ENCODE measurements at places on chromosomes 7 and 10.

- DNase-seq = no peak
Measured at GRCh38 chr7:155191901-155192478, 105.7 kb upstream of the INSIG1 start.

- no peak for DNase-seq
Measured at GRCh38 chr10:7491949-7492659, 81.3 kb upstream of the SFMBT2 start.

DNA sequence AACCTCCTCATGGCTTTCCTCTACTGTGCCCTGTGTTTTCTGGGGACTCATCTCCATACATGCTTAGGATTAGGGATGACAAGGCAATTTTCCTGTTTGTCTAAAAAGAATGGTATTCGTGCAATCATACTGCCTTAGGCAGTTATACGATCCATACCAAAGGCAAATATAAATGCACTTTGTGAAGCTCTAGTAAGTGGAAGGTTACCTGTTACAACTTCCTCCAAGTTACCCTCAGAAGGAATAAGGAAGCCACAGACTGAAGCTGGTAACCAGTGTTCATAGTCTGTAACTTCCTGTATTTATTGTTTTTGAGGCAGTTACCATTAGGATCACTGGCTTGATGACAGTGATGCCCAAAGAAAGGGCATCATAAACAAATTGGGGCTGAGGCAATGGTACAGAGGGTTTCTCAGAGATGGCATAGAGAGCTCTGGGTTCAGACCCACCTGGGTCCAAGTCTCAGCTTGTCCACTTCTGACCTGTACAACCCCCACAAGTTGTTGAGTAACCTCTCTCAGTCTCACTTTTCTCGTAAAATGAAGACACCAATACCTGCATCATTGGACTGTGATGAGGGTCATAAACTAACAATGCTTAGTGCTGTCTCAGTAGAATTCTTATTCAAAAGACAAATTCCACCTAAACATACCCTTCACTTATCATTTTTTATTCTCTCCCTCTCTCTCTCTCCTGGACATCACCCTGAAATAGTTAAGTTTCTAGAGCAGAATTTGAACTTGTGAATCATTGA lies 138.2 kb downstream of the ELMO1 start:
- no peak for DNase-seq

GRCh38 chr10:33248638-33249037 lies 85.8 kb downstream of the NRP1 start:
- DNase-seq = peak; percentile 10

- DNase-seq = no peak
Measured at GRCh38 chr10:133186416-133187090, 26.5 kb downstream of the KNDC1 start.

- DNase-seq = no peak
Measured at GRCh38 chr10:105973902-105974301, 1190.6 kb downstream of the SORCS1 start.

DNA sequence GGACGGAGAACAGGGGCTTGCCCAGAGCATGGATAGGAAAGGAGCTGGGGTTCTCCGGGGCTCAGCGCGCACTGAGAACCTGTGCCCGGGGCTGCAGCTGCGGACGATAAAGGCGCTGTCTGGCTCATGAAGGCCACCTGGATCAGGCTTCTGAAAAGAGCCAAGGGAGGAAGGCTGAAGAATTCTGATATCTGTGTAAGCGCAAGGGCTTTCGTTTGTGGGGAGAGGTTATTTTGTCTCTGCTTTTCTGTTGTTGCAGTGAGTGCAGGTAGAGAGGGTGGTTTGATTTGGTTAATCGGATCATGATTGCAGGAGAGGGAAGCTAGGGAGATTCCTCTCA lies 250.5 kb downstream of the NSUN6 start:
- DNase-seq = no peak

DNA sequence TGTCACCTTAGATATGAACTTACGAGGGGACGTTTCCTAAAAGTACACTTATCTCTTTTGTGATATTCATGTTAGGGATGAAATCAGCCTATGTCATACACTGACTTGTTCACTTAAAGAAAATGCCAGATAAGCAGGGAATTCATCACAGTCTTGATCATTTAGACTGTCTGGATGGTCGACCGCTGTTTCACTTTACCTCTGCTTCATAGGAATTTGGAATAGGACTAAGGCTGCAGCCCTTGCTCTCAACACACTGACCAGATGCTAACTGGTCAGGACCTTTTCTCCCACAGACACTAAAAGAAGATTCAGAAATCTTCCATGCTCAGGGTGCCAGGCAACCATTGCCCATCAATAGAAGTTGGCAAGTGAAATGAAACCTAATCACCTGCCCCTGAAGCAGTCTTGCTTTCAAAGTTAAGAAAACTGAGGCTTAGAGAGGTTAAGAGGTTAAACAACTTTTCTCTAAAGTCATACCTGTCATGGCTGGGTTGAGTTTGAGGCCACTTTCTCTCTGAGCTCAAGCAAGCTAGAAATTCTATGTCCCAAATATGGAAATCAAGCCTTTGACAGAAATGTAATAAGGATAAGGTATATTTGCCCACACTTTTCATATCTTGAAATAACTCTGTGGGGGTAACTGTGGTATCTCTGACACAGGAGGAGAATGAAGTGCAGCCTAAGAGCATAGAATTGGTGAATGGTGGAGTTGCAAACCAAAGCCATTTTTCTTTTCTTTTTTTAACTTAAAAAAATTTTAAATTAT lies 77.1 kb downstream of the MAP3K8 start:
- no peak for DNase-seq

- DNase-seq = no peak
Measured at GRCh38 chr7:155644971-155645509, 579 bp downstream of the RBM33 start.

- DNase-seq = no peak
Measured at GRCh38 chr7:24213311-24213710, 70.7 kb upstream of the NPY start.

DNA sequence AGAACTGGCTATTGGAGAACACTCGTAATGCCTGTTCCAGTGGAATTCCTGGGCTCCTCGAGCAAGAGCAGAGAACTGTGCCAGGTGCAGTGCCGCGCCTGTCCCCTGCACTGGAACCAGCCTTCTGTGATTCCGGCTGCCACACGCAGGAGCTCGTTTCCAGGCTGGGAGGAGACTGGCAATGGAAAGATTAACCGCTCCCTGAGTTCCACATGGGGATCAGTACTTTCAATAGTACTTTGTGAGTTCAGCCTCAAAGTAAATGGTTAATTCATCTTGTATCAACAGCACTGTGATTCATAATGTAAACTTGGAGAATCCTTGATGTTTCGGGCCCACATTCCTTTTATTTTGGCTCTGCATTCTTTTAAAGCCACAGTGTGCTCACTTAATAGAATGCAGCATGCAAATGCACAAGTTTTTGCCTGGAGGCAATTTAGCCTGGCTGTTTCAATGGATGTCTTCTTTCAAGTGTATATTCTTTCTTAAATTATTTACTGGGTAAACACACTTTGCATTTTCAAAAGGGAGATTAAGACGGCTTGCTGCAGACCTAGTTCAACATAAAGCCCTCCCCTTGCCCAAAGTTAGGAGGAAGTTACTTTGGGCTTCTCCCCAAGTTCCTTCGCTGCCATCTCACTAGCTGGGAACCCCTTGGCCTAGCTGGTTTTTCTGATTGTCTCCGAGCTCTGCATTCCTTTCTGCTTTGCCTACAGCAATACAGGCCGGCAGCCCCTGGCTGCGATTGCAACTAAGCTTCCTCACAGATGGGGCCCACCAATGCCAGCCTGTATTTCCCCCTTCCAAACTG lies 138.1 kb upstream of the TCF7L2 start:
- DNase-seq = no peak

- DNase-seq = no peak
Measured at GRCh38 chr7:117435475-117436043, 8.3 kb upstream of the ASZ1 start.

- no peak for DNase-seq
Measured at GRCh38 chr10:11177926-11178471, 160.3 kb downstream of the CELF2 start.

DNA sequence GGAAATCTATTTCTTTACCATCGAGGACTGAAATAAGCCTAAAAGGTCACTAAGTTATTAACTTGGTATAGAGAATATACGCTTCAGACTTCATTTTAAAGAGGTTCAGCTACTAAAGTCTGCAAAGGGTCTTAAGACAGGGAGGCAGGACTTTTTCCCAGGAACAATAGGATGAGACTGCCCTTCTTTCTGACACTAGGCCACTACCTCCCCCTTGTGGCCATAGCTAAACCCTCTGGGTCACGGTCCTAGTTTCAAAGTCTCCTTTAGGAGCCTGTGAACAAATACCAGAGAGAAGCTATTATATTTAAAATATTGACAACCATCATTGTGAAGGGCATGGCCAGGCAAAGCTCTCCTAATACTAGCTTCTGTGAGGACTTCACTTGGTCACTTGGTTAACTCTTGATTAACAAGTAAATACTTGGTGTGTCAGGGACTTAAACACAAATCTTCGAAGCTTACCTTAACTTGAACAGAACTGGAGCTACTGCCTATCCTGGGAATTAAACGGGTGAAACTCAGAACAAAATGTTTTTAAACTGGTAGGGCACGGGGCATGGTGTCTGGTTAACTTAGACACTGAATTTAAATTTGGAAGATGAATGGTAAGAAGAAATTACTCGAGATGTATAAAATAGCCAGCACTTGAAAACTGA lies 75.6 kb downstream of the CCDC6 start:
- no peak for DNase-seq

DNA sequence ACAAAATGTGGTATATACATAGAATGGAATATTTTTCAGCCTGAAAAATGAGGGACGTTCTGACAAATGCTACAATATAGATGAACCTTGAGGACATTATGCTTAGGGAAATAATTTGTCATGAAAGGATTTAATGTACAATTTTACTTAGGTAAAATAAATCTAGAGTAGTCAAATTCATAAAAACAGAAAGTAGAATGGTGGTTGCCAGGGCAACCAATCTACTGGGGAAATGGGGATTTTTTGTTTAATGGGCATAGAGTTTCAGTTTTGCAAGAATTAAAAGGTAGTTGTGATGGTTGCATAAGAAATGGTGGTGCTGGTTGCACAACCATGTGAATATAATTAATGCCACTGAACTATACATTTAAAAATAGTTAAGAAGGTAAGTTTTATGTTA lies 296.0 kb upstream of the SP4 start:
- DNase-seq = no peak

DNA sequence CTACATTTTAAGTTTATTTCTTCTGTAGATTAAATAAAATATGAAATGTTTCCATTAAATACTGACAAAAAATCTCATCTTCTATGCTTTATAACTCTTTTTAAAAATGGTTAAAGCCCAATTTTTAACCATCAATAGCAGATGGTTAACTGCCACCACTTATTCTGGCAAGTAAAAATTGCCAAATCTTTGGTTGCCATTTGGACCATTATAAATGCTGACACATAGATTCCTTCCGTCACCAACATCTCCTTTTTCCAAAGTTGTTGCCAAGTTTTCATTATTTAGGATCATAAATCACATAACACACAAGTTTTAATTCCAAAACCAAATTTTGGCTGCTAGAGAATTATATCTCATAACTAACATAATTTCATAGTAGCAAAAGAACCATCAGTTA lies 1614.3 kb downstream of the REEP3 start:
- no peak for DNase-seq

- no peak for DNase-seq
Measured at GRCh38 chr10:119297207-119297968, 90.0 kb downstream of the GRK5 start.

- DNase-seq = no peak
Measured at GRCh38 chr7:35878351-35878750, 77.5 kb downstream of the SEPTIN7 start.

- DNase-seq = no peak
Measured at GRCh38 chr7:41046221-41046761, 656.6 kb downstream of the INHBA start.

DNA sequence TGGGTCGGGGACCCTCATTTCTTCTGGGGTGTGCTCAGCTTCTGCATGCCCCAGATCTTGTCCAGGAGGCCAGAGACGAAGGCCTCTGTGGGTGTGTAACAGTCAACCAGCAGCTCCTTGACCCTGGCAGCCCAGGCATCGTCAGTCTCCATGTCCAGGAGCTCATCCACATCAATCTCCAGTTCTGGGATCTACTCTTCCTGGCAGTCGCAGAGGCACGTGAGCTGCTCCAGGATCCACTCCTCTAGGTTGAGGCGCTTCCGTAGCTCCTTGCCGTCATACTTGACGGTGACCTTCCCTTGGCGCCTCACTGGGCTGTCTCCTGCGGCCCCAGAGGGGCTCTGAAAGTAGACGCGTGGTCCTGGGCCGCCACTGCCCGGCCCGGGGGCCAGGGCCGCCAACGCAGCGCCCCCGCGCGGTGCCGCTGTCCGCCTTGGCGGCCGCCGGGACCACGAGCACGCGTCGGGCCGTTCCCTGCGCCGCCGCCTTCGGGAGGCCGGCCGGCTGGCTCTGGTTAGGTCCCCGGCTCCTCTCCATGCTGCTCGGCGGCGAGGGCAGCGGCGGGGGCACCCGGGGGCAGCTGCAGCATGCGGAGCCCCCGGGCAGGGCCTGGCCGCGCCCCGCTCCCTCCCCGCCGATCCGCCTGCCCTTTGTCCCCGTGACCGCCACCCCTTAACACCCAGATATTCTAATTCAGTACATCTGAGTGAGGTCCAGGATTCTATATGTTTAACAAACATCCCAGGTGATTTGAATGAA lies 170.5 kb downstream of the SEPTIN7 start:
- no peak for DNase-seq

DNA sequence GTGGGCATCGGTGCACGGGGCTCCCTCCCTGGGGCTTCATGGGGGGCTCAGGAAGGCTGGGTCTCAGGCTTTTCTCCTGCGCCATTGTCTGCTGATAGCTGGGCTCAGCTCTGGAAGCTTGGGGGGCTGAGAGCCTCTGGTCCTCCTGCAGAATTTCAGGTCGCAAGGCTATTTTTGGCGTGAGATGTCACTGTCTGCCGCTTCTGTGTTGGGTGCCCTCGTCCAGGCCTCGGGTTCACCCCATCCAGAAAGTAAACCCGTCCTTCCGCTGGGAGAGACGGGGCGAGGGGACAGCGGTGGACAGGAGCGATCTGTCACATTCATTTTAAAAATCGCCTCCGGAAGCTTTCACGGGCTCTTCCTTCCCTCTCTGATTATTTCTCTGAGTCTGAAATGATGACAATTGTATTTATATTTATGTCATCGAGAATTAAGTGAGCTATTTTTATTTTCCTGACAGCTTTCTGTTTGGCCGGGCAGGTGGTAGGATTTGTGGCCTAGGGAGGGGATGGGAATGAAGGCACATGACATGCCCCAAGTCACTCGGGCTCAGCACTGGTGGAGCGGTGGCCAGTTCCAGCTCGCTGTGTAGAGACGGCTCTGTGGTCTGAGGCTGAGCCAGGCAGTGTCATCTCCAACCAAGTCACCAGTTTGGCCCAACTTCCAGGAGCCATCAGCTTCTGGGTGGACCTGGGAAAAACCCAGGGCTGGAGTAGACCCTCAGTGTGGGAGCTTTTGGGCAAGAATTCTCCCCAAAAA lies 40.7 kb upstream of the AP5Z1 start:
- no peak for DNase-seq

DNA sequence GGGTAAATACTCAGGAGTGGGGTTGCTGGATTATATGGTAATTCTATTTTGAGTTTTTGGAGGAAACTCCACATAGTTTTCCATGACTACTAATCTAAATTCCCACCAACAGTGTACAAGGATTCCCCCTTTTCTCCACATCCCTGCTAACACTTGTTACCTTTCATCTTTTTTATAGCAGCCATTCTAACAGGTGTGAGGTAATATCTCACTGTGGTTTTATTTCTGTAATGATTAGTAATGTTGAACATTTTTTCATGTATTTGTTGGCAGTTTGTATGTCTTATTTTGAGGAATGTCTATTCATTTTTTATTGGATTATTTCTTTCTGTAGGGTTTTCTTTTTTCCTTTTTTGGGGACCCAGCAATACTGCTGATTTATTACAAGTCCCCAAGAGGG lies 14.9 kb downstream of the TAF3 start:
- no peak for DNase-seq

- DNase-seq = no peak
Measured at GRCh38 chr10:86312701-86313270, 53.8 kb downstream of the GRID1 start.

All from T follicular helper cell (primary cell).